ENCODE measurements at places on chromosomes 3 and 15.

GRCh38 chr3:139944256-139944910, 9.4 kb downstream of the CLSTN2 start:
- H3K27ac ChIP-seq: no peak overlapping the region
- no peaks in the 10 kb centered on the region for H3K4me1 ChIP-seq
- DNase-seq: no peak
- peaks cover 2% of the 10 kb centered on the region for H3K27me3 ChIP-seq
- no peak overlapping the region for H3K4me3 ChIP-seq

GRCh38 chr3:13064159-13064868, 8.9 kb downstream of the IQSEC1 start:
- peaks cover 7% of the 10 kb centered on the region for H3K27me3 ChIP-seq
- H3K4me1 ChIP-seq: peaks cover 23% of the 10 kb centered on the region
- no peaks in the 10 kb centered on the region for H3K36me3 ChIP-seq
- no peak for DNase-seq

GRCh38 chr15:63905558-63906265, 72.0 kb upstream of the HERC1 start:
- H3K36me3 ChIP-seq: no peaks in the 10 kb centered on the region
- DNase-seq: no peak
- H3K27ac ChIP-seq: no peak overlapping the region

- no peaks in the 10 kb centered on the region for H3K4me1 ChIP-seq
- H3K27ac ChIP-seq: no peak overlapping the region
- H3K36me3 ChIP-seq: no peaks in the 10 kb centered on the region
- no peak overlapping the region for H3K4me3 ChIP-seq
Measured at GRCh38 chr3:12854565-12854964, 13.2 kb upstream of the RPL32 start.

DNA sequence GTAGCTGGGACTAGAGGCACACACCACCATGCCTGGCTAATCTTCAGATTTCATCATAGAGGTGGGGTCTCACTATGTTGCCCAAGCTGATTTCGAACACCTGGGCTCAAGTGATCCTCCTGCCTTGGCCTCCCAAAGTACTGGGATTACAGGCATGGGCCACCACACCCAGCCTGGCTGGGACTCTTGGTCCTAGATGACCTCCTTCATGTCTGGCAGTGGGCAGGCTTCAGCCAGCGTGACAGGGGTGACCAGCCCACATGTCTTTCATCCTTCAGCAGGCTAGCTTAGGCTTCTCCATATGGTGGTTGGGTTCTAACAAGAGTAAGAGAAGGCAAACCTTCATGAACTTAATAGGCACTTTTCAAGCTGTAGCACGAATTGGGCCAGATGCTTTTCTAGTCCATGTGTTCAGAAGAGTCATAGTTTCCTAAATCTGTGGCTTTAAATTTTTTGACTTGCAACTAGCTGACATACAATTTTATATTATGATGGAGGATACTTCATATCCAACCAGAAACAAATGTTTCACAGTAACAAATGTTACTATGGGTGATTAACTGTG, 7.6 kb downstream of the GPD1L start:
- H3K4me3 ChIP-seq: no peak overlapping the region
- DNase-seq: no peak
- no peaks in the 10 kb centered on the region for H3K4me1 ChIP-seq
- no peak overlapping the region for H3K27ac ChIP-seq

- peaks cover 4% of the 10 kb centered on the region for H3K36me3 ChIP-seq
- no peaks in the 10 kb centered on the region for H3K4me1 ChIP-seq
- H3K27me3 ChIP-seq: no peaks in the 10 kb centered on the region
- no peak overlapping the region for H3K4me3 ChIP-seq
- no peak overlapping the region for H3K27ac ChIP-seq
- DNase-seq: no peak
Measured at GRCh38 chr3:197393711-197394110, 95.3 kb upstream of the DLG1 start.

GRCh38 chr3:141326626-141327025, 41.7 kb upstream of the ZBTB38 start:
- no peak for DNase-seq
- no peak overlapping the region for H3K4me3 ChIP-seq
- H3K36me3 ChIP-seq: no peaks in the 10 kb centered on the region
- no peak overlapping the region for H3K27ac ChIP-seq
- peaks cover 6% of the 10 kb centered on the region for H3K4me1 ChIP-seq

- H3K36me3 ChIP-seq: no peaks in the 10 kb centered on the region
- H3K4me3 ChIP-seq: no peak overlapping the region
- no peaks in the 10 kb centered on the region for H3K27me3 ChIP-seq
- no peak for DNase-seq
- H3K27ac ChIP-seq: peak overlapping the region; percentile 41
Measured at GRCh38 chr3:118986734-118987133, 47.9 kb downstream of the IGSF11 start.

DNA sequence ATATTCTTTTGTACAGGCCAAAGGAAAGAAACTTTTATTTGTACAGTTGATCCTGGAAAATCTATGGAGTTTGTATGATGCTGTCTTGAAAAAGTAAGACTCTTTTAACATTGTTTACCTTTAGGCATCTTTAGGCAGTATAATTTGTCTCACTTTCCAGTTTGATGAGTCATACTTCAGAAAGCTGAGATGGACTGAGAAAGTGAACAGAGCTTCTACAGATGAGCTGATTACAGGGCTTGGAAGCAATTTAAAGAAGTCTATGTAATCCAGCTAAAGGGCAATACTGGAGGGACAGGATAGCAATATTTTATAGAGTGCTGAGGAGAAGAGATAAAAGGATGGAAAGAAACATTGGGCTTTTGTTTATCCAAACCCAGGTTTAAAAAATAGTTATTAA, 123.5 kb upstream of the GOLGA6L4 start:
- DNase-seq: no peak
- H3K4me1 ChIP-seq: no peaks in the 10 kb centered on the region
- H3K27ac ChIP-seq: no peak overlapping the region
- H3K4me3 ChIP-seq: no peak overlapping the region
- no peaks in the 10 kb centered on the region for H3K27me3 ChIP-seq
- no peaks in the 10 kb centered on the region for H3K36me3 ChIP-seq

DNA sequence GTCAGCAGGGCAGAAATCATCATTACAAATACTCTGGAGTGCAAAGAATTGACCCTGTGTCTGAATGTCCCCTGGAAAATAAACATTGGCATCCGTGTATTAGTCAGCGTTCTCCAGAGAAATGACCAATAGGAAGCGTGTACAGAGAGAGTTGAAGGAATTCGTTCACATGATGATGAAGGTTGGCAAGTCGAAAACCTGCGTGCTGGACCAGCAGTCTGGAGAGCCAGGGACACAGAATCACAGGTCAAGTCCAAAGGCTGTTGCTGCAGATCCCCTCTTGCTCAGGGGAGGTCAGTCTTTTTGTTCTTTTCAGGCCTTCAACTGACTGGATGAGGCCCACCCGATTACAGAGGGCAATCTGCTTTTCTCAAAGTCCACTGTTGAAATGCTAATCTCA, 16.6 kb downstream of the GP9 start:
- H3K27me3 ChIP-seq: peaks cover 3% of the 10 kb centered on the region
- H3K36me3 ChIP-seq: no peaks in the 10 kb centered on the region
- DNase-seq: no peak
- H3K4me1 ChIP-seq: no peaks in the 10 kb centered on the region

DNA sequence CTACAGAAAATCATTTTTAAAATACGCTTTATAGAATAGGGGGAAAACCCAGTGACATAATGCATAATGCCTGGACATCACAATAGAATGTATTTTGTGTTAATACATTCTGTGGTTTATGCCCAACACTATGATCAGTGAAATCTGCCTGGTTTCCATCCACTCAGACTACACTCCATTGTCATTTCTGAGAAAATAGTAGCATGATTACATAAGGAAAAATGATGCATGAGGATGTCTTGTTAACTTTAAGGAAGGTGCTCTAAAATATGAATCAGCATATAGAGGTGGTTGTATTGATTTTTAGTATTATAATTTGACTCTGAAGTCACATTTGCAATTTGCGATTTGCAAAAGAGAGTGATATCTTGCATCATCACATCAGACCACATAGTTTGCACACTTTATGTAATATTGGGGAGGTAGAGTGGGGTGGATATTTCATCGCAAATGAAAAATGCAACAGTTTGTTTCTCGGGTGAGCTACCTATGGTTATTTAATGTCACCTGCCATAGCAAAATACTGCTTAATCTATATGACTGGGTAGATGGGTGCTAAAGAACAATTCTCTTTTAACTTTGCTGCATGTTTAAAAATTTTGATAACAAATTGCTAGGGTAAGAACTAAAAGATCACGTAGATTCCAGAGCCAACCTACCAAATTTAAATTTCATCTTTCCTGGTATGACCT, 403.9 kb downstream of the IL5RA start:
- no peak for DNase-seq
- H3K36me3 ChIP-seq: no peaks in the 10 kb centered on the region
- no peak overlapping the region for H3K4me3 ChIP-seq
- H3K4me1 ChIP-seq: no peaks in the 10 kb centered on the region
- no peaks in the 10 kb centered on the region for H3K27me3 ChIP-seq

DNA sequence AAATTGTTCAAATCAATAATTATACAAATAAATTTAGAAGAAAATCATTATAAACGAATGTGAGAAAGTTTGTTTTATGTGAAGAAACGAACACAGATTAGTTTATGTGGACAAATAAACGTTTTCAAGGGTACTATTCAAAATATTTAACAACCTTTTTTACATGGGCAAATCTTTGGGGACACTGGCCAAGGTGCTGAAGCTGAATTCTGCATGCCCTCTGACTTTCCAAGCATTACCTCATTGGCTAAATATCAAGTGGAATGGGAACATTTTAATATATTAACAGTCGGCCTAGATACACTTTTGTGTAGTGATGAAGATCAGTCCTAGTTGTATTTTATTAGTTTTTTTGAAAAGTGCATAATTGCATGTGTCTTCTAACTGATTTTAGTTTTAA, 636.4 kb upstream of the DPPA4 start:
- no peak overlapping the region for H3K27ac ChIP-seq
- H3K4me1 ChIP-seq: no peaks in the 10 kb centered on the region
- no peak overlapping the region for H3K4me3 ChIP-seq
- no peaks in the 10 kb centered on the region for H3K36me3 ChIP-seq
- no peaks in the 10 kb centered on the region for H3K27me3 ChIP-seq
- DNase-seq: no peak

GRCh38 chr3:133838916-133839800, 33.5 kb downstream of the SRPRB start:
- DNase-seq: no peak
- H3K27ac ChIP-seq: no peak overlapping the region
- H3K4me3 ChIP-seq: no peak overlapping the region
- H3K36me3 ChIP-seq: peaks cover 8% of the 10 kb centered on the region
- H3K27me3 ChIP-seq: peaks cover 9% of the 10 kb centered on the region

- no peaks in the 10 kb centered on the region for H3K36me3 ChIP-seq
- no peak overlapping the region for H3K27ac ChIP-seq
- H3K27me3 ChIP-seq: peaks cover 2% of the 10 kb centered on the region
- no peak overlapping the region for H3K4me3 ChIP-seq
- peaks cover 16% of the 10 kb centered on the region for H3K4me1 ChIP-seq
Measured at GRCh38 chr3:186417791-186418190, 55.8 kb upstream of the DGKG start.

DNA sequence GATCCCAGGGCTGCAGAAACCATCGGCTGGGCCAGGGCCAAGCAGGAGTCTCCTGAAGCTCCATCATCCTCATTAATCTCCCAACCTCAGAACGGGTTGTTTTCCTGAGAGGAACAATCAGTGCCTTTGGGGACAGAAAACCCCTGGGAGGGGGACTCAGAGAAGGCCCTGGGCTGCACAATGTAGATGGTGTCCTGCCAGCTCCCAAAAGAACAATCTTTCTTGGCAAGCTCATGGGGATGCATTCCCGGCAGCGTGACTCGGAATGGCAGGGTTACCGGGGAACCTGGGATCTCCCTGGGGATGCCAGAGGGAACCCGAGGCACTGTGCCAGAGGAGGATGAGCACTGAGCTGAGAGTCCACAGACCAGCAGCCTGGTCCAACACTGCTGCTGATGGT, 72.1 kb upstream of the ATP2B2 start:
- H3K4me3 ChIP-seq: no peak overlapping the region
- no peak for DNase-seq
- no peak overlapping the region for H3K27ac ChIP-seq
- H3K4me1 ChIP-seq: peaks cover 32% of the 10 kb centered on the region
- no peaks in the 10 kb centered on the region for H3K36me3 ChIP-seq
- H3K27me3 ChIP-seq: peaks cover 10% of the 10 kb centered on the region

DNA sequence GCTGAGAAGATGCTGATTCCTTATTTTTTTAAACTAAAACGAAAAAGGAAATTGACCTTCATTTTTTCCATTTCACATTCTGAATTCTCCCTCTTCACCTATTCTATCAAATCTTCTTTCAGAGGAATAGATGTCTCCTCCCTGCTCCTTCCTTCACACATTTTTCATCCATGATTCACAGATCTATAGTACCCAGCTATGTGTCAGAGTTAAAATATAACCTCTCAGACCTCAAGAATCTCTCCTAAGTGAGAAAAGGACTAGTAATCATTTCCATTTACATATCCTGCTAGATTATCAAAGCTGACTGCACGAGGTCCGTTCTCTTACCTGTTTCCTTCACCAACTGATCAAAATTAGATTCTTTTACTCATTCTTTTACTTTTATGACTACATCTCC, 1297.6 kb upstream of the ALCAM start:
- no peak for DNase-seq
- H3K4me1 ChIP-seq: no peaks in the 10 kb centered on the region
- no peak overlapping the region for H3K27ac ChIP-seq
- no peaks in the 10 kb centered on the region for H3K27me3 ChIP-seq
- no peak overlapping the region for H3K4me3 ChIP-seq
- no peaks in the 10 kb centered on the region for H3K36me3 ChIP-seq

DNA sequence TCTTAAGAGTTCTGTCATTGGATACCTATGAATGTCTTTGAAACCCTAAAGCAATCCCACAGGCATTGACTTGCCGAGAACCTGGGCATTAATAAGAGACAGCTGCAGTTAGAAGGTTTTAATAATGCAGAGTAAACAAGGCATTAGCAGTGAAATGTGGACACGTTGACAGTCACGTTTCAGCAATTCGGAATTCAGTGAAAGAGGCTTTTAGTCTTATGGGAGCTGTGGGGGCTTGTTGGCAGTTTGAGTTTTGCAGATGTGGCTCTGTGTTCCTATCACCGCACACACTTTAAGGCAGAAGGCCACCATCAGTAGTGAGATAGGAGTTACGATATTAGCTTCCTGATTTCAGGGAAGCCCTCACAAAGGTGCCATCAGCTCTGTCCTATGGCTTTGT, 145.2 kb upstream of the NUDT16 start:
- peaks cover 22% of the 10 kb centered on the region for H3K4me1 ChIP-seq
- DNase-seq: no peak
- peak overlapping the region; percentile 46 for H3K27ac ChIP-seq
- H3K36me3 ChIP-seq: no peaks in the 10 kb centered on the region

GRCh38 chr3:52895418-52895817, 1.9 kb downstream of the STIMATE start:
- H3K4me1 ChIP-seq: peaks cover 16% of the 10 kb centered on the region
- peaks cover 7% of the 10 kb centered on the region for H3K27me3 ChIP-seq
- no peaks in the 10 kb centered on the region for H3K36me3 ChIP-seq
- no peak for DNase-seq
- H3K4me3 ChIP-seq: peak overlapping the region; percentile 74
